ENCODE measurements at places on chromosomes 16 and 17.

GRCh38 chr16:67326472-67327309 lies at the start of the genes KCTD19 and LRRC36:
Gene KCTD19, minus strand, starts transcription at chr16:67326741. Its CDS starts 34 bp downstream, at chr16:67326707.
Gene LRRC36, plus strand, starts transcription at chr16:67326815. Its CDS starts 48 bp downstream, at chr16:67326863.
- DNase-seq = peak; percentile 52

- no peak for DNase-seq
Measured at GRCh38 chr16:280991-281659, 734 bp downstream of the ARHGDIG start.

DNA sequence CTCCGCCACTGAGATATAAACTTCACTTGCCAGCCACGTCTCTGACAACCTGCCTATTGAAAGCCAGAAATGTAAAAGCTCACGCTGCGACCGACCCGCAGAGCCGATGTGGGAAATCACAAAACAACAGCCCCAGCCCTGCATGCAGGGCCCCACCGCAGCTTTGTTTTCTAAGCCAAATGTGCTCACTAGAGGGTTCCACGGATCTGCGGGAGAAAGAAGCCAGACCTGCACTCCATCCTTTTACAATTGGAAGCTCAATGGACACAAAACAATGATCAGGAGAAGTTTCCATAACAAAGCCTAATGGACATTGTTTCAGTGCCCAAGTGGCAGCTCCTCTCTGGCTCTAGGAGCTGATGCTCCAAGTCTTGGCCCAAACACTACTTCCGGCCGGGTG lies 33.1 kb downstream of the WIPI1 start:
- no peak for DNase-seq

DNA sequence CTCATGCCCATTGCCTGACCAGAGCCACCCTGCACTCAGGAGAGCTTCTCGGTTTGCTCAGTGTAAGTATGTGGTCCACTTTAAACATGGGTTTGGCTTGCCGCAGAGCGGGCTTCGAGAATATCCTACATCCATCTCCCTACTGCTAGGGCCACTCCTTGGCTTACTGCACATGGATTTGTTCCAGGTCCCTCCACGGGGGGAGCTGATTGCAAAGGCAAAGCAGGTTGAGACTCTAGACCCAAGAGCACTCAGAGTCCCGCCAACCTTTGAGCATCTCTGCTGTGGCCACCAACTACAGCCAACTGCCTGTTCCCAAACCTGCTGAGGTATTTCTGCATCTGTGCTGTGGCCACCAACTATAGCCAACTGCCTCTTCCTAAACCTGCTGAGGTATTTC lies 26.4 kb downstream of the RNF135 start:
- DNase-seq = no peak

- no peak for DNase-seq
Measured at GRCh38 chr16:57689762-57690558, 4.6 kb upstream of the DRC7 start.

GRCh38 chr16:80105160-80105559 lies 435.6 kb upstream of the DYNLRB2 start:
- no peak for DNase-seq

DNA sequence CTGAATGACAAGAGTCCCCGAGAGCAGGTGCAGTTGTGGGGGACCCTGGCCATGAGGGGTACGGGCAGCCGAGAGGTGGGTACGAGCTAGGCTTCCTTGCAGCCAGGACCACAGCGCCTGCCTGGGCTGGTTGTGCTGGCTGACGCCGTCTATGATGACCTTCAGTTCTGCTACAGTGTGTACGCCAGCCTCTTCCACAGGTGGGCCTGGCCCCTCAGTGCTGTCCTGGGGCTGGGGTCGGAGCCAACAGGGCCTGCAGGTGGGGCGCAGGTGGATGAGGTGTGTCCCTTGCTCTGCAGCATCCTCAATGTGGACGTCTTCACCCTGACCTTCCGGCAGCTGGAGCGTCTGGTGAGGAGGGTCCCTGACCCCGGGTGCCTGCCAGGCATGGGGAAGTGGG lies 7.2 kb downstream of the TSR3 start:
- DNase-seq = no peak

GRCh38 chr17:41935641-41936040 lies 5.2 kb downstream of the ODAD4 start:
- DNase-seq = no peak

GRCh38 chr17:81991684-81992305 lies 14.4 kb downstream of the ASPSCR1 start:
- DNase-seq = peak; percentile 91

GRCh38 chr17:75077496-75078283 lies 10.1 kb upstream of the SLC16A5 start:
- DNase-seq = no peak

DNA sequence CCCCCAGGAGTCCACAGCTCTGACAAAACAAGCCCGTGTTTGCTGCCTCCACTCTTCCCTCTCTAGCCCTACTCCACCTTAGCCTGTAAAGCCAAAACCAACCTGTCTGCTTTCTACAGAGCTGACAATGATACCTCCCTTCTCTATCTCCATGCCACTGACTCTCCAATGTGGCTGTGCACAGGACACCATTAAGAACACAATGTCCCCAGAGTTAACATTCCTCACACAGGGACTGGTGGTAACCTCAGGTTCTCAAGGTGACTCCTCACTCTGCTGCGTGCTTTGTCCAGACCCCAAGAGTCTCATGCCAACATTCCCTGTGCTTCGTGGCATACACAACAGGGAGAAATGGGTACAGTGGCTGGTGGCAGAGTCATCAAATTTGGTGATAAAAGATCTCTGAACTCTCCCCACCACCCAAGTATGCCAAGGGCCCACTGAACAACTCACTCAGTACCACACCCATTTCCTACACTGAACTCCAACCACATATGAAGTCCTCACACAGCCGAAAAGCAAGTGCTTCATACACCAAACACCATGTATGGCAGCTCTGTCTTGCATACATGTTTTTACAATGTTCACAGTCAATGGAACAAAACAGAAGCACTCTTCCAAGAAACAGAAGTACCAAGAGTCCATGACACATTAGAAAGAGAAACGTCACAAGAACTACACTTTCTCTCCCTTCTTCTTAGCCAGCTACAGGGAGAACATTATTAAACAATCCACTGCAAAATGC lies 21.1 kb downstream of the CSNK2A2 start:
- DNase-seq = no peak

- no peak for DNase-seq
Measured at GRCh38 chr17:41909088-41909487, 9.7 kb downstream of the ACLY start.

GRCh38 chr16:77375396-77375795 lies 59.4 kb downstream of the ADAMTS18 start:
- DNase-seq = no peak

GRCh38 chr17:51548125-51548524 lies 287.8 kb downstream of the UTP18 start:
- DNase-seq = no peak

- peak; percentile 80 for DNase-seq
Measured at GRCh38 chr17:74961657-74962350, 10.8 kb downstream of the HID1 start.

GRCh38 chr17:48892940-48893645 lies 506 bp downstream of the ATP5MC1 start:
- DNase-seq = no peak

DNA sequence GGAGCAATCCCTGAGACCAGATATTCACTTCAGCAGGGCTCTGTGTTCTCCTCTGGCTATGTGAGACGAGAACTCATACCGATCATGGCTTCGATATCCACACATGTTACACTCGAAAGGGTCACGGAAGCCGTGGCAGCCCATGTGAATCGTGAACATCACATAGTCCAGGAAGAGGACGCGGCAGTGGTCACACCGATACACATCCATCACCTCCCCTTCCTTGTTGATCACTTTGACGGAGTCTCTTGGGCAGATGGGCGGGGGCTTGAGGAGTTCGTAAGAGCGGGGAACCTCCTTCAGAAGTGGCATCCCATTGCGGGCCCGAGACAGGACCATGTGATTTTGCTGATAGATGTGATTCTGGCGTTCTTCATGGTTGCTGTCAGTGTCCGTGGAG lies 28.0 kb downstream of the GRB7 start:
- no peak for DNase-seq

GRCh38 chr17:67386965-67387551 lies 10.0 kb downstream of the PITPNC1 start:
- DNase-seq = peak; percentile 5

GRCh38 chr17:17628388-17629008 lies 37.0 kb upstream of the PEMT start:
- DNase-seq = no peak

- no peak for DNase-seq
Measured at GRCh38 chr16:3536851-3537250, 36.0 kb downstream of the CLUAP1 start.

GRCh38 chr17:79977161-79977631 lies 58.5 kb downstream of the TBC1D16 start:
- DNase-seq = no peak

GRCh38 chr16:66408163-66409048 lies 18.7 kb upstream of the BEAN1 start:
- no peak for DNase-seq

DNA sequence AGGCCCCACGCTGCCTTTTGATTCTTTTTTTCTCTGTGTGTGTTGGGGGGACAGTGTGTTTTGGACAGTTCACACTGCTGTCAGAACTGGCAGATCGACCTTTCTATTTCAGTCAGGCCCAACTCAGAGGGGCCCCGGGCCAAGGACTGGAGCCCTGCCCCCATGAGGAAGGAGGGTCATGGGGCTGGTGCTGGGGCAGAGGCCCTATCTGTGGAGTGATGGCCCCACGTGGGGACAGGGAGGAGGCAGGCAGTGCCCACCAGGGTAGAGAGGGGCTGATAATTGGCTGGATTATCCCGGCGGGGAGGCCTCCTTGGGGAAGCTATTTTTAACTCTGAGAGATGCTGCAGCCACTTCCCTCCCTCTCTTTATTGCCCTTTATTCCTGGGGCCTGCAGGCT lies 5.7 kb upstream of the KCNJ12 start:
- no peak for DNase-seq

GRCh38 chr16:3194792-3195191 lies 6.8 kb downstream of the OR1F1 start:
- DNase-seq = no peak

DNA sequence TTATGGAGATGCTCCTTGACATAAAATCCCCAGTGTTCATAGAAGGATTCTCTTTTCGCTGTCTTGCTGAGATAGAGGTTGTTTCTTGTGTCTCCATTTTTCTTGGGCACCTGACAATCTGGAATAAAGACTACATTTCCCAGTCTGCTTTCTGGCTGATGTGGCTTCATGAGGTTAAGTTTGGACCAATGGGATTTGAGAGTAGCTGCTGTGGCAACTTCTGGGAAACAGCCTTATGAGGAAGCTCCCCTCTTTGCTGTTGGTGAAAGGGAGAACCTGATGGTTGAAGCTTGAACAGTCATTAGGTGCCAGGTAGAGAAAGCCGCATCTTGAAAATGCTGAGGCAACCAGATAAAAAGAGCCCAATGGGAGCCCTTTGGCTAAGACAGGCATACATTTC lies 24.4 kb downstream of the HS3ST4 start:
- no peak for DNase-seq

GRCh38 chr16:84166796-84167695 lies 19.8 kb downstream of the TAF1C start:
- no peak for DNase-seq

GRCh38 chr17:34306466-34306865 lies 12.8 kb upstream of the CCL8 start:
- no peak for DNase-seq

GRCh38 chr16:70156207-70156978 lies 17.2 kb upstream of the CLEC18C start:
- no peak for DNase-seq

- DNase-seq = no peak
Measured at GRCh38 chr17:1475321-1475854, 17.1 kb downstream of the MYO1C start.

DNA sequence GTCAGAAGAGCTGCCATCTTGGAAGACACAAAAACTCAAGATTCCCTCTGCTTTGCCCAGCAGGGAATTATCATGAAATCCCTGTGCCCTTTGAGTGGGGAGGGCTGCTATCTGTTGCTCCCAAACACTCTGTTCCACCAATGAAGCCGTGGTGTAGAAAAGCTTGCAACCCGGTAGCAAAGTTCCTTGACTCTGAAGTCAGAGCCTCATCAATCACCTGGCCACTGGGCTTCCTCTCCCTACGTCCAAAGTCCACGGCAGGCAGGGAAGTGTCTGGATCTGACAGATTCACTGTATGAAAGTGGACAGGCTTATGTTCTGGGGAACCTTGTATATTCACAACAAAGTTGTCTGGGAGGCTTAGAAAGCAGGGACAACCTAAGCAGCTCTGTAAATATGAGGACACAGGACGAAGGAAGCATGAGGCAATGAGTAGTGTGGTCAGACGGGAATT lies 343.3 kb downstream of the SLC39A11 start:
- DNase-seq = no peak

GRCh38 chr17:43609613-43610385 lies 51.9 kb downstream of the MEOX1 start:
- DNase-seq = no peak

DNA sequence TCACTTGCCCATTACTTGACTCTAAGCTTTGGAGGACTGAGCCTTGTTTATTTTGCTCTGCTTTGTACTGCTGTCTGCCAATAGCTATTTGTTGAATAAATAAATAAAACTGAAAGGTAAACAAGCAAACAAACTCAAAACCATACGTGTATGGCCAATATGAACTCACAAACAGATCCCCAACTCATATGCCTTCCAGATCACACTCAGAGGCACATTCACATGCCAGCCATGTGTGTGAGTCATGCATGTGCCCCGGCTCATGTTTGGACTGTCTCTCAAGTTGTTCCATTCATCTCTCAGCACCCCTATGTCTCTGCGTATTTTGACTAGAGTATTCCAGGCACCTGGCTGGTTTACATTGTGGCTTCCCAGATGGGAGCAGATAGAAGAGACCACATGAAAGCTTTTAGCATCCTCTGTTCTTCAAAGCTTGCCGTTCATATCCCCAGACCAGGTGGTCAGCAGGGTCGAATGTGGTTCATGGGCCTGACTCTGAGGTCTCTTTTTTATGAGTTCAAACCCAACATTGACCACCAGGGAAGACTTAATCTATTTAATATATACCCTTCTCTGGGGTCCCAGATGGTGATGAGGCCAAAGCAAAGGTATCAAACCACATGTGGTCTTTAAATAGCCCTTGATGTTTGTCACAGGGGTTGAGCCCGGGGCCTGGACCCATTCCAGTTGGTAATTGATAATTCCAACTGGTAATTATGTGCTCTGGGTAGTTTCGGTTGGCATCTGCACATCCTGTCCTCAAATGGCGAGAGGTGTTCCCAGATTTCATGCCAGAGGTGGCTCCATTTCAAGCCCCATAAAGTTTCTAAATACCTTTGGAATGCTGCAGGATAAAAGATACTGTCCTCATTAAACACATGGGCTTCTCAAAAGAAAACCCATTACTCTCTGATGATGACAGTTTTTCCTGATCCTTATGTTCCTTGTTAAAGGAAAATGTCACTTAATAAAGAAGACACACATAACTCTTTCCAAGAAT lies 287.3 kb upstream of the MAF start:
- DNase-seq = no peak

Measured in NCI-H510A (cell line).